ENCODE measurements at places on chromosomes 4 and X.
A peak's percentile ranks its signal among the peaks of the same experiment; 100 is the strongest.

DNA sequence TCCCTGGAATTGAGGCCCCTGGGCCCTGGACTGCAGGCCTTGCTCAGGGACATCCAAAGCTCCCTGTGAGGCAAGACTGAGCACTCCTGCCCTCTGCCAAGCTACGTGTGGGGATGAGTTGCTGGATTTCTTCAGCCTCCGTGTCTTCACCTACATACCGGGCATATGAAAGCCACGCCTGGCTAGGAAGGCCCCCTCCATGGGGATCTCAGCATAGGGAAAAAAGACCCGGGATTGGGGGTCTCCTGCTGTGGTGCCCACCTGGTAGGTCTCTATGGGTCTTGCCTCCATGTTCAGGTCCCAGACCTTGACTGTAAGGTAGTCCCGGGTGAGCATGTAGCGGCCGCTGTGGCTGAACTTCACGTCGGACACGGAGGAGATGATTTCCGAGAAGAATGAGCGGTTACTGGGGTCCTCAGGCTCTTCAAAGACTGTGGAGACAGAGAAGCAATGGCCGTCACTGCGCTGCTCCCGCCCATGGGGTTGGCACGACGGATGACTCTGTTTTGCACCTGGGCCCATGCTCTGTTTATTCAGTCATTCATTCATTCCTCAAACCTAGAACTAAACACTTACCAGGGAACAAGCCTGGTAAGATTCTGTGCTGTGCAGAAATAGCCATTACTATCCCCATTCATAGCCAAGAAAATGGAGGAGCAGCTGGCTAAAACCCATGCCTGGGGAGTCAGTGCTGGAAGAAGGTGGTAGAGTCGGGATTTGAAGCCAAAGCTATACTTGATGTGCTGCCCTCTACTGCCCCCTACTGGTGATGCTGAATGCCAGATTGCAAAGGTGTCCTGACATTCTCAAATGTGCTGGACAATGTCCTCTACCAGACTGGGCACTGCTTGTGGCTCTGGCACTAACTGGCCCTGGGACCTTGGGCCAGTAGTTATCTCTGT, 63.9 kb downstream of the WFS1 start:
- no peak for DNase-seq

DNA sequence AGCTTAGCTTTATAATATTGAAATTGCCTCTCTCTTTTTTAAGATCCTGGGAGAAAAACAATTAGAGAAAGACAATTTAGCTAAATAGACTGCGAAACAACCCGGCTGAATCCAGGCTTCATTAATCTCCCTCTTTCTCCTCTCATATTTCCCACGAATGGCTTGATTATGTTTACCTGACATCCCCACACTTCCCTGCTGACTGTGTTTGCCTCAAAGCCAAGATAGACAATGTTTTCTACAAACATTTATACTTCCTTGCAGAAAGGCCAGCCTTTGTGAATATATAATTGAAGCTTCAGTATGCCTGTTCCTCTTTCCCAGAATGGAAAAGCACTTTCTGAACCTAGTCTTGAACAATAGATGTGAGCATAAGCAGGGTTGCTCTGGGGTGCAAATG, 566.8 kb downstream of the PDHA2 start:
- DNase-seq = no peak

DNA sequence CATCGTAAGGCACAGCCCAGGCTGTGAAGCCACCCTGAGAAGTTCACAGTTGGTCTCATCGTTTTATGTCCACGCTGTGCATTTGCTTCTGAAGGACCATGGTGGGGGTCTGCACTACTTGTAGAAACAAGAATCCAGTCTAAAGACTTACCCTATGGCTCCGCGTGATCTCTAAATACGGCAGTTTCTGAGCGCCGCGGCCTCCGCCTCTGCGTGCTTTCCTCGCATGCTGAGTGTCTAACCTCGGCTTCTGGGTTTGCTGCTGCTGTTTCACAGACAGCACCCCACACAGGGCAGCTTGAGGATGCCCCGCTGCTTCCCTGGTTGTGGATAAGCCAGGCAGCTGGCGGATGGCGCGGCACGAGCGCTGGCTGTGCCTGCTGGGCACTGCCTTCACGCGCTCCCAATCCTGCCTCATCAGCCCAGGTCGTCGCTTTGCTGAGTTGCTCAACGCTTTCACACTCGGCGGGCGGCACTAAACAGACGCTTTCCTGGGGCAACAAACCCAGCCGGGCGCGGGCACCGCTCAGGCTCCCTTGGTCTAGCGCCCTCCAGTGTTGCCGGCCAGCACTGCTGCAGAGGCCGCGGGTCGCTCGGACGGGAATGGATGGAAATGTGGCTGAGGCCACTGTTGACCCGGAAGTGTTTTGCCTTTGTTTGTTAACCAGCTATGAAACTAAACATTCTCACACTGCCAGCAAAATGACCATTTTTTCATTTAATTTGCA, 39.2 kb downstream of the FGFRL1 start:
- DNase-seq = no peak

- peak; percentile 52 for DNase-seq
Measured at GRCh38 chr4:186472948-186473347, 82.4 kb downstream of the MTNR1A start.

GRCh38 chrX:70432936-70433847, 10.1 kb downstream of the GDPD2 start:
- DNase-seq = peak; percentile 22

DNA sequence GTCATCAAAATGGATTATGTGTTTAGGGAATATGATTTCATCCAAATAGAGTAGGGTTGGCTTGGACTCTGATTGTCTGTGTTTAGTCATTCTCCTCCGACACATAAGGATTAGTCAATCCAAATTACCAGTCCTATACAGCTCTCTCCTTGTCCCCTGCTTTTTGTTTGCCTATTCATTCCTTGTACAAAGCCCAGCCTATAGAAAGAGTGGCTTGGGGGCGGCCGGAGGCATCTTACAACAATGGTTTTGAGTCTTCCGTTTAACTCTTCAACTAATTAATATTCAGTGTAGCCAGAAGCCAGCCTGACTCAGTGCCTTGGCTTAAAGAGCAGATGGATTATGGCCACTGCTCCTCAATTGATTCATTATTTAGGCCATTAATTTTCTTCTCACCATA, 796.6 kb upstream of the POU3F4 start:
- DNase-seq = peak; percentile 17

DNA sequence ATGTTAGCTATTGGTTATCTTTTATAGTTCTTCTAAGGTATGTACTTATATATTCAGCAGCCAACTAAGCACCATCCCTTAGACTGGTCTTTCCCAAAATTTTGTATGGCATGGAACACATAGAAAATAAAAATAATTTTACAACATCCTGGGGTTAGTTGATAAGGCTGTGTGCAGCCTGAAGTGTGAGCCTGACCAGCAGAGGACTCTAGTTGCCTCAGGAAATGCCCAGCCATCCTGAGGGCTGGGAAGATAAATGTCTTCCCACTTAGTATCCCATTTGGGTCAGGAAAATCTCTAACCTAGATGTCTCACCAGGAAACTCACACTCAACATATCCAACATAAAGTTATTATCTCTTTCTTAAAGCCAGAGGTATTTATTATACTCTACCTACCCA, 251.4 kb upstream of the POF1B start:
- DNase-seq = no peak

DNA sequence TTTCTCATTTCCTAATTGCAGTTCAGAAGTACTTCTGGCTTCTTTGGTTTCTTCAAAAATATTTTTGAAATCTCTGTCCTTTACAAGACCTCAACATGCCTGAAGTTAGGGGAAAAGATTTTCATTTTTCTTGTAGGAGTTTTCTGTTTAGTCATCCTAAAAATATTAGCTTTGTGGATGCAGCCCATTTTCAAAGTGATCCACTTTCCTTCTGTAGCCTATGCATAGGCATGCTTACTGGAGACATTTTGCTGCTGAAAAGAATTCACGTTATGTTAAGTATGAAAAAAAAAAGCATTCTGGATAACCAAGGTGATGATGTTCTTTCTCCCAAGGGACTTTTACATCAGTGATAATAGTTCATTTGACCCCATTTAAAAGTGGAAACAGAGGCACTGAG, 245.6 kb downstream of the THOC2 start:
- DNase-seq = no peak
